Spleen (tissue), 13 donors: ENCODE measurements at places on chromosomes 7 and 10. TPM values are rescaled to one million over a fixed set of nuclear protein-coding genes. Genes with fewer than 3 reads are reported as not detected.

DNA sequence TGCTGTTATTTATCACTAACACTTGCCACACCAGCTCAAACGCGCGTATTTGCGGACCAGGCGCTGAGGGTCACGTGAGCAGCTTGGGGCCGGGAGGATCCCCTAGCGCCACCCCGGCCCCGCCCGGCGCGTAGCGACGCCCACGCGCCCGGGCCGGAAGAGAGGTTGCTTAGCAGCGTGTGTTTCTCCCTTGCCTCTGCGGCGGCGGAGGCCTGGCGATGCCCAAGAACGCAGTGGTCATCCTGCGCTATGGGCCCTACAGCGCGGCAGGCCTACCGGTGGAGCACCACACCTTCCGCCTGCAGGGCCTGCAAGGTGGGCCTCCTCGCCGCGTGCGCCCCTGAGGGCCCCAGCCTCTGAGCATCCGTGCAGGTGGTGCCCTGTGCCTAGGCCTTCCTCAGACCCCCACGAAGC, at the start of gene C10orf53:
C10orf53 (plus strand) TSS at position 172 of the 414 bp plus-strand sequence; CDS start at position 219, 47 bp downstream.
- DNase-seq = no peak

DNA sequence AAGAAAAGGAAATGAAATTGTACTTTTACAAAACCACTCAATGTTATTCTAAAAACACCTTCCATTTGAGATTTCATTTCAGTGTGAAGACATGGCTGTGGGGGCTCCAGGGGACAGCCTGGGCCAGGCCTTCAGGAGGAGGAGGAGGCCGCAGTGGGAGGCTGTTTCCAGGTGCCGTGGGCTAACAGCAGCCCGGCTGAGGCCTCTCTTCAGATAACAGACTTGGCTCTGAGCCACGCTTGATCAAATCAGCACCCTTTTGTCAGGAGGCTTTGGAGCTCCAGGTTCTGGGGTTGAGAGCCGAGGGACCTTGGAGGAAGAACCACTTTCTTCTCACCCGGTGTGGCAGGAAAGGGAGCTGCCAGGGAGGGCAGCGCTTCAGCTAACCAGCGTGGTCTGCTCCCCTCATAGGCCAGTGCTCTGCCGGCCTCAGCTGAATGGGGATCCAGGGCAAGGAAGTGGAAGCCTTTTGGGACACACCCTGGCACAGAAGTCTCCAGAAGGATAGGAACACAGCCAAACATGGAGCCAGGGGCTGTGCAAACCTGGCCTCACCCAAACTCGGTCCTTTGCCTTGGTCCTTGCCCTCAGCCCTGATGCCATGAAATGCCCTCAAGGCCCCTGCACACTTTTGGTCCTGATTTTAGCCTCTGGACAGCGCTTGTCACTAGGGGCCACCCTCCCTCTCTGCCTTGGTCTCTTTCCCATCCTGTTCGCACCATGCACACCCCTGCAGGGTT, 23.5 kb upstream of the CHST15 start:
- DNase-seq = no peak

DNA sequence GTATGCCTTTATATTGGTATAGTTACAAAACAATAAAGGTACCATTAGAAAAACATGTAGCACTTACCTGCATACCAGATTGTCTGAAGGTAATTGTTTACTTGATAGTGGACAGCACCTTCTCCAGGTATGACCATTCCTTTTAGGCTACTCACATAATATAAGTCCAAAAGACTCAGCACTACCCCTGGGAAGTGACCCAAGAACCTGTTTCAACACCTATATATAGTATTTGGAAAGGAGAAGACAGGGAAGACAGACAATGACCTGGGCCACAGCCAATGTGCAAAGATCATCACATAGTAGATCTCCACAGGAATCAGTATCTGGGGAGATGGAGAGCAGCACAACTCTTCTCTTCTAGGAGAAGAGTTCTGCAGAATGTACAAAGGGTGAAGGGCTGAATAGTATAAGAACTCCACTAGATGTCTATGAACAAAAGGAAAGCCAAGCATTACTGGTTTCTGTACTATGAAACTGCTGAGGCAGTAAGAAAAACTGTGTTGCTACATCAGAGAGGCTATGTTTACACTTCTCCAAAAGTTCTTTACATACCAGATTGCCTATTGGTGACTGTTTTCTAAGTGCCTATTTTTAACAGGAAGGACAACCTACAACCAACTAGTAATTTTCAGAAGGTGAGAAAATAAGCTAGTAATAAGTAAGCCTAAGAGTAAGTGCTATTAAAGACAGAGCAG, 159.2 kb downstream of the BTAF1 start:
- DNase-seq = no peak

GRCh38 chr7:72098807-72099580, 313.1 kb downstream of the CALN1 start:
- no peak for DNase-seq

DNA sequence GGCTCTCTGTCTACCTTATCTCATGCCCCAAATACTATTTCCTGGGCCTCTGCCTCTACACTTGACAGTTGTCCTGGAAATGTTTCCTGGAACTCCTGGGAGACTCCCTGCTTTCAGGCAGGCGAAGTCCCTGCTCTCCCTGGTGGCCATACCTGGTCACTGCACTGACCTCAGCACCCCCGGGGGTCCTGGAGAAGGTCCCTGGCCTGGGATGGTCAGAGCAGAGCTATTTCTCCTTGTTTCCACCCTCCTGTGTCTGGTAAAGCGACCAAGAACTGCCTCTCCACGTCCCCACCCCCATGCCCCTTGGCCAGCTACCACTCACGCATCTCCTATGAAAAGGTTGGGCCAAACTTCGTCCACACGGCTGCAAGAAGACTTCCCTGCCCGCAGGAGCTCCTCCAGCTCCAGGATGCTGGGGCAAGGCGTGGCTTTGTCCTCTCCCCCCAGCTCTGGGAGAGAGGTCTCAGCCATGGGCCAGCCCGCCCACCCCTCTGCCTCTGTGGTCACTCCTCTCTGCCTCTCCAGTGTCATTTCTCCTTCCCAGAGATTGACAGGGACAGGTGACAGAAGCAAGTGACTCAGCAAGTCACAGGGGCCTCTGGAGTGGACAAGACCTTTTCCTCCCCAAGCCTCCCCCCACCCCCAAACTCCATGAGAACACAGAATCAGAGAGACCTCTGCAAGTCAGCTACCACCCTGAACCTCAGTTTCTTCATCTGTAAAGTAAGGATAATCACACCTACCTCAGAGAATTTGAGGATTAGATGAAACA, 2.6 kb upstream of the SAMD8 start:
- DNase-seq = no peak

GRCh38 chr10:125926247-125926646, 29.9 kb downstream of the FANK1 start:
- DNase-seq = no peak

DNA sequence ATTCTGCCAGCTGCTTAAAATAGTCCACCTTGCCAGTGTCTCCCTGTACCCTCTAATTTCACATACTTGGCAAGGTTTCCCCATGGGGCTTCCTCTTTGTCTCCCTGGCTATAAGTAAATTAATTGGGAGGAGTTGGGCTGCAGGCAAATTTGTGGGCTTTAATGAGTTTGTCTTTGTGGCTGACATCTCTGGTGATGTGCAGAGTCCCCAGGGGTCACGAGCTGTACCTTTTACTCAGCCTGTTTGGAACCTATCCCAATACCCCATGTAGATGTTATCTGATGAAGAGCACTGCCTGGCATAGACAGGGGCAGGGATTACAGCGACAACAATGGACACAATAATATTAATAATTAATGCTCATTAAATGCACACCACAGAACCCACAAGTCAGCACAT, 132.5 kb downstream of the SLIT1 start:
- DNase-seq = no peak

DNA sequence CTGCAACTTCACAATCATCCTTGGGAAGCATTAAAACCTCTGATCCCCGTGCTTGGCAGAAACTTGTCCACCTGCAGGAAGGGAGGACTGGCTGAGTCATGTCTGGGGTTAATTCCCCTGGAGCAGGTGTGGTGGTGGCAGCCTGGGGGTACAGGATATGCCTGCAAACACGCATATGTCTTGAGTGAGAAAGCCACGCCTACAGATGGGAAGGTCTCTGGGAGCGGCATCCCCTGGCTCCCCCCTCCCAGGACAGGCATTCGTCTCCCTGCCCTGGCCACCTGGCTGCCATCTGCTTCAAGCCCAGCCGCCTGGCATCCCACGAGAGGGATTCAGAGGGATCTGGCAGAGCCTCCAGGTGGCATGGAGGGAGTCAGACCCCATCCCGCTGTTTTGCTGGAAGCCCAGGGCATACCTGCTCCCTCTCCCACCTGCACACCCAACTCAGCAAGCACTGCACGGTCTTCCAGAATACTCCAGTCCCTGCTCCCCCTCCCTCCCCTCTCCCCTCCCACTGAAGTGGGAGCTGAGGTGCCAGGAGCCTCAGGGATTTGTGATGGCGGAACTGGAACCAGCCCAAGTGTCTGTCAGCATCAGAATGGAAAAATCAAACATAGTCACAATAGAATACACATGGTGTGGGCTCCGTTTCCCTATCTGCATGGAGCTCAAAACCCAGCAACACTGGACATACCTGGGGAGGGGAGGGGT, 61.0 kb downstream of the CAMK2B start:
- DNase-seq = no peak

PNLIPRP2 gene
- 0.15 TPM for polyA plus RNA-seq

RP9 gene
- polyA plus RNA-seq = 48.1 TPM

LAMB4 gene
- polyA plus RNA-seq = 0.24 TPM

EPHB6 gene
- 11.3 TPM for polyA plus RNA-seq

UPK3BL1 gene
- polyA plus RNA-seq = 206 TPM

VENTX gene
- 0.76 TPM for polyA plus RNA-seq
